Stimulated activated CD4-positive, alpha-beta T cell treated with anti-CD3 and anti-CD28 coated beads, TNF-alpha, amount 100 ng/mL, for 4 hours (primary cell): ENCODE measurements at places on chromosomes 2 and 18.

GRCh38 chr2:231356466-231356844 lies 39.1 kb upstream of the B3GNT7 start:
- DNase-seq: no peak

- no peak for DNase-seq
Observed at GRCh38 chr2:127142663-127143630, 36.0 kb upstream of the BIN1 start.

DNA sequence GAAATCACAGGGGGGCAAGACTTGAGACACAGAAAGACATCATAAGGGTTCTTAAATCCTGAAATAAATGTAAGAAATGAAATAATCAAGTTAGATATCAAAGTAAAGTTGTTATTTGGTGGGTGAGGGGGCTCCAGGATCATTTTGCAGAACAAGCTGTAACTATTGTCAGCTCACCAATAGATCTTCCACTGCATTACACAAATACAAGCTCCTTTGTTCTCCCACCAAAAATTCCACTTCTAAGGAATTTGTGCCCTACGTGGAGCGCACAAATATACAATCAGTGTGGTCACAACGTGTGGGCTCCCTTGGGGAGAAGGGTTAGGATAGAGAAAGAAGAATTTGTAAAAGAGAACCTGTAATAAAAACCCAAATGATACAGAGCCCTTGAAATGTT lies 19.2 kb upstream of the GALNT5 start:
- DNase-seq: no peak

DNA sequence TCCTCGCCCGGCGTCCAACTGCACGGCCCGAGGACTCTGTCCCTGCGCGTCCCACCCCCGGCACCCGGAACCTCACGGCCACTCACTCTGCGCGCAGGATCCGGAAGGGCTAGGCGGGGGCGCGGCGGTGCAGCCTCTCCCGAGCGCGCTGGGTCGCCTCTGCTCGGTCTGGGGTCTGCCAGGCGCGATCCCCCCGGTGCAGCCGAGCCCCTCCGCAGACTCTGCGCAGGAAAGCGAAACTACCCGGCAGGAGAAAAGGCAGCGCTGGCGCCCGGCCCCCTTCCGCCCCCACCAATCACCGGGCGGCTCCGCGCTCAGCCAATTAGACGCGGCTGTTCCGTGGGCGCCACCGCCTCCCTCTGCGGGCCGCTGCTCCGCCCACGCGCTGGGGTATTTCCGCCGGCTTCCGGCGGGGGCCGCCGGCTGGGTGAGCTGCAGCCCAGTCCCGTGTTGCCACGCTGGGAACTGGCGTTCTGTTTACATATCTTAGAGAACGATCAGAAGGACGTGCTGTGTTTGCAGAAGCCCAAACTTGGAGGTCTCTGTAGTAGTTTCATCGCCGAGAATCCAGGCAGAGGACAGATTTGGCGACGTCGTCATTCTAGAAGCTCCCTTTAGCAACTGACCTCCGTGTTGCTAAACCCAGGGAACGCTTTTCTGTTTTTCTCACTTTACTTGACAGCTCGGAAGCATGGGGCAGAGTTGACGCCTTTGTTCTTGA lies at the start of gene STAT1:
TSS of gene STAT1 (minus strand) at position 240 of the 721 bp plus-strand sequence. CDS start 4,168 bp downstream, outside the sequence.
- DNase-seq: peak; percentile 96

DNA sequence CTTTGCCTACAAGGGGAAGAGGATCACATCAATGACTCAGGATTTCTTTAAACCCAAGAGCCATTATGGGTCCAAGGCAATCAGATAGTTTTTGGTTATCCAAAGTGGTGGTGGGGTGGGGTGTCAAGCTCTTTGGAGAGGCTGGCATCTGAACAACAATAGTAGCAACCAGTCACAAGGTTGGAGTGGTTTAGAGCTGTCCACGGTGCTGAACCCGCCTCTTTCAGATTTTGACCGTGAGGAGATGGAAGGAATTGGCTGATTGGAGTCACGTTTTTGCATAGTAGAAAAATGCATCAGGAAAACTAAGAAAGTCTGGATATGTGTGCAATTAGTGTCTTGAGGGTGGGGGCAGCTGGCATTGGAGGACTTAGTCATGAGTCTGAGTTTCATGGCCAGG lies 159.9 kb downstream of the LOXHD1 start:
- DNase-seq: no peak

DNA sequence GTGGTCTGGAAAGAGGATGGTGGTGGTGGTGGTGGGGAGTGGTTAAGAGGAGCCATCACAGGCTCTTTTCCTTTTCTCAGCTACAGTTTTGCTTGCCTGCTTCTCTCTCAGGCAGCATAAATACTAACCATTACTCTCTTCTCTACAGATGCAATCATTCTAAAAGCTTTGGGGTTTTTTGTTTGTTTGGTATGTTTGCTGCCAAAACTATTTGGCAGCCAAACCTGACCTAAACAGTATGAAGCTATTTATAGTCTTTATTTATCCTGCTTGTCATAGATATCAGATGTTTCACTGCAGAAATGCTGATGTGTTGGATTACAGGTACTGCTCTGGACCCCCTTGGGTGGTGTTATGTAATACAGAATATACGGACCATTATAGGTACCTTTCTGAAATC lies 15.3 kb downstream of the SIX3 start:
- DNase-seq: no peak

- no peak for DNase-seq
Observed at GRCh38 chr2:169683425-169684134, 10.6 kb downstream of the CFAP210 start.

GRCh38 chr18:67135981-67136380 lies 380.5 kb downstream of the DSEL start:
- no peak for DNase-seq

GRCh38 chr2:48829569-48829968 lies 74.0 kb upstream of the LHCGR start:
- no peak for DNase-seq

DNA sequence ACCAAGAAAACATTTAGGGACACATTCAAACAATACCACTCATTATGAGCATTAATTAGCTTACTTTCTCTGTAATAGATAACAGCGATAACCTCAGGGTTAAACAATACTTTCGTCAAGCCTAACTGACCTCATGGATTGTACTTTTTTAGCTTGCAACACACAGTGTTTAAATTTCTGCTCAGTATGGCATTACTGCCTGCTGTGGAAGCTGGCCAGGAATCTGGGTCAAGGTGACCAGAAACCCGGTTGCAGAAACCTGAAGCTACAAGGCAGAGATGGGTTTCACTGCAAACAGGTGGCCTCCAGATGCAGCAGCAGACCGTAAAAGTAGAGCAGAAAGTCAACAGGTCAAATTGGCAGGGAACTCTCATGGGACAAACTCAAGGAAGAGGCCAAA lies 123.8 kb upstream of the FHL2 start:
- DNase-seq: no peak

DNA sequence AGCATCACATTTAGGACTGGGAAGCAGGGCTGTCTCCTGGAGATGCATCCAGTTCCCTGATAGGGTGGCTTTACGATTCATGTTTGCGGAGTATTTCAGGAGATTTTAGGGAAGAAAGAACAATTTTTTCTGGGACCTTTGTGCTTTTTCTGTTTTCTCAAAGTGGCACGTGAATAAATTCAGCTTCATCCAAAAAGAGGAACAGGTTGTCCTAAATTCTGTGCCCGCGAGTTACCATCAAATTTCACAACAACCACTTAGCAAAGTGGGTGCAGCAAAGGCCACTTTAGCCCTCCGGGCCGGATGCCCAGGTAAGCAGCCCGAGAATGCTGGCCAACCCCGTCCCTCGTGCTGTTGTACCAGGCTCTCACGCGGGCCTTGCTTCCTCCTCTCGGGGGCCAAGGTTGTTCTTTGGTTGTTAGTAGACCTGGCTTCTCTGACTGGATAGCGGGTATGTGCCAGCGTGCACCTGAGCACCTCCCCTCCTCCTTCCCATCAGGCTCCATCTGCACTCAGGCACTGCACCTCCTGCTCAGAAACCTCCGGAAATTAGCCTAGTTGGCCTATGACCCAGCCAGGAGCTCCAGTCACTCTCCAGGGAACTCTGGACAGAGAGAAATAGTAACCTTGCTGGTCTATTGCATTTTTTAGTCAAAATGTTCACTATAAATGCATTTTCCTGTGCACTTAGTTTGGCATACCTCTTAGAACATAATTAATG lies 83.0 kb downstream of the CMPK2 start:
- DNase-seq: no peak

GRCh38 chr2:109143214-109144187 lies 14.5 kb downstream of the SH3RF3 start:
- no peak for DNase-seq

DNA sequence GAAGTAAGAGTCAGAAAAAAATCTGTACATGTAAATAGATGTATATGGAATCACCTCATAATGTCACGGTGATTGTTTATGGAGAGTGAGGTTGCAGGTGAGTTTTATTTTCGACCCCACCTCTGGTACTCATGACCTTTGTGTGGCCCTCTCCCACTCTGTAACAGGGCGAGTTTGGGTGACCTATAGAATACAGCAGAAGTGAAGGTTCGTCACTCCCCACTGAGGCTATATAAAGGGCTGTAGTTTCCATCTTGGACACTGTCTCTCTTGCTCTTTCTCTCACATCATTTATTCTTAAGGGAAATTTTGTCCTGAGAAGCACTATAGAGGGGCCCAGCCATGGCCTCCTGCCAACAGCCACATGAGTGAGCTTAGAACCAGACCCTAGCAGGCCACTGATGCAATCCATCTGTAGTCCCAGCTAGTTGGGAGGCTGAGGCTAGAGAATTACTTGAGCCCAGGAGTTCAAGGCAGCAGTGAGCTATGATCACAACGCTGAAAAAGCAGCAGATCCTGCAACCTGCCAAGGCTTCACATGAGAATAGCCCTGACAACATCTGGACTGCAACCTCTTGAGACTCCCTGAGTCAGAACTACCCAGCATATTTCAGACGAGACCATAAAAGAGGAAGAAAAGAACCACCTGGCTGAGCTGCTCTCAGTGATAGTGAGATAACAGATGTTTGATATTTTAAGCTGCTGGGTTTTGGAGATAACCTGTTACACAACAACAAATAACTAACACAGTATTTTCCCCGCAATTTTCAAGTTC lies 74.3 kb upstream of the SLC1A4 start:
- no peak for DNase-seq

DNA sequence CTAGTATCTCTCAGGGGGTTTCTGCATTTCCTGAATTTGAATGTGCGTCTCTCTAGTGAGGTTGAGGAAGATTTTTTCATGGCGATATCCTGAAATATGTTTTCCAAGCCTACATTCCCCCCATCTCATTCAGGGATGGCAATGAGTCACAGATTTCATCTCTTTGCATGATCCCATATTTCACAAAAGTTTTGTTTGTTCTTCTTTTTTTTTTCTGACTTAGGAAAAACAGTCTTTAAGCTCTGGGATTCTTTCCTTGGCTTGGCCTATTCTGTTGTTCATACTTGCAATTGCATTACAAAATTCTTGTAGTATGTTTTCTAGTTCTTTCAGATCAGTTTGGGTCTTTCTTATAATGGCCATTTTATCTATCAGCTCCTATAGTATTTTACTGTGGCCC lies 136.5 kb downstream of the DSEL start:
- no peak for DNase-seq

GRCh38 chr2:110095994-110096633 lies 19.5 kb downstream of the MALL start:
- no peak for DNase-seq

DNA sequence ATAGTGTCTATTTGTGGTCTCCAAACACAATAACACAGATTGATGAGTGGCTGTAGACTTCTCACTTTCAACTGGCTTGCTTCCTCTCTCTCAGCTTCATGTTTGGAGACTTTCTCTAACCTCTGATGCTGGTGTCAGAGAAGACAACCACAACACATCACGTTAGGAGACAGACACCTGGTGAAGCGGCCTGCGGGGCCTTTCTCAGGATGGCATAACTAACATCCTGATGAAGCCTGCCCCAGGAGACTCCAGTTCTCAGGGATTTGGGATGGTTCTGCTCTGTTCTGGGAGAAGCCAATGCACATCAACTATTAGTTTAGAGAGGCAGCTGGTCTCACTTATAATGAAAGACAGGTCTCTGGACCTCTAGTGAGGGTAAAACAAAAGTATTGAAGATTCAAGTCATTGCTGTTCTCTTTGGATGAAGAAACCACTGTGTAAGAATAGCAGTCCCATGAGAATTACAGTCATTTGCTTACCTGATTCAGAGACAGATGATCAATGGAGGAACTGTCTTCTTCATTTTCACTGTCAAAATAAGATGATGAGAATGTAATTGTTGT lies 2.0 kb downstream of the IL1A start:
- no peak for DNase-seq

DNA sequence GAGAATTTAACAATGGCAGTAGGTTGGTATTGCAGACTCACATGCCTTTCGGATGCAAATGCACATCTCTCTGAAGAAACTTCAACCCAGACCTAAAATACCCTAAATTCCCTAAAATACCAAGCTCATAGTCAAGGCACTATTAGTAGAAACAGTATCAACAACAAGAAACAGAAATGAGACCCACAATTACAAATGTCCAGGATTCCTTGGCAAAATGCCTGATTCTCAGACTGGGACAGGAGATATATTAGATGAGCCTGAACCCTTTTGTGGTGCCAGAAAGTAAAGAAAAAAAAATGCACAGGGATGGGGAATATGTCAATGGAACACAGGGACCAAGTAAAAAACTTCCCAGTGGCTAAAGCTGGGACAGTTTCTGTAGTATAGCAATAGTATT lies 77.2 kb downstream of the NAT8 start:
- DNase-seq: no peak

- no peak for DNase-seq
Observed at GRCh38 chr2:7467782-7468447, 550.7 kb downstream of the RNF144A start.

DNA sequence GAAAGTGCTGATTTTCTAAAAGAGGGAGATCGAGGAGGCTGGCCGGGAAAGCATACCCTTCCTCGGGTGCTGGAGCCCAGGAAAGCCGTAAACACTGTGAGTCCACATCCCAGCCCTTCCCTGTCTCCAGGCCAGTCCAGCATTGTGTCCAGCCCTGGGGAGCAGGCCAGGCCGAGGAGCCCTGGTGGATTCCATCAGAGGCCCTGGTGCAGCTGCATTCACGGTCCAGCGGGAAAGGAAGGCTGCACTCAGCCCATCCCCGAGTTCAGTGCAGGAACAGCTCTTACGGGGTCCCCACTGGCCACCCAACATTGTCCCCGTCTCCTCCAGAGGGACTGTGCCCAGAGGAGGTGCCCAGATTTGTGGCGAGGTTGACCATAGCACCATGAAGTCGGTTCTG lies 218.6 kb downstream of the KLHL29 start:
- DNase-seq: no peak

- DNase-seq: no peak
Observed at GRCh38 chr2:7394195-7394594, 477.0 kb downstream of the RNF144A start.

DNA sequence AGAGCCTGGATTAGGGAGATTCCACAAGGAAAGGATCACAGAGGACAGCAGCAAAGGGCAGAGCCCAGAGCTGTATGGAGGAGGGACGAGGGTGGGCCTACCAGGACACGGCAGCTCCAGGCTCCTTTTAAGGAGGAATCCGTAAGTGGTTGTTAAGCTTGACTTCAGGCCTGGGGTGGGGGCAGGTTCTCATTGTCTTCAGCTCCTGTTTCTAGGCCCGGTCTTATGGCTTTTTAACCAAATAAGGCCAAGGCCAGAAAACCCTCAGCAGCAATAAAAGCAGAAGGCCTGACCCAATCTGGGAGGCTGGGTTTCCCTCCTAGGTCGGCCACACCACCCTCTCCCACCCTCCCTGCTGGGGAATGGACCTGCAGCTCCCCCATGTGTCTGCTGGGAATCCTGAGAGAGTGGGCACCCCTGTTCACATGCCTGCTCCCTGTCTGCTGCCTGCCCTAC lies 111.2 kb downstream of the PLB1 start:
- DNase-seq: no peak

- DNase-seq: no peak
Observed at GRCh38 chr2:132909427-132909826, 239.4 kb upstream of the LYPD1 start.

GRCh38 chr2:113697516-113697915 lies 58.9 kb downstream of the SLC35F5 start:
- no peak for DNase-seq
